ENCODE measurements at places on chromosomes 2 and 18. TPM values are rescaled to one million over a fixed set of nuclear protein-coding genes. Genes with fewer than 3 reads are reported as not detected.
A peak's percentile ranks its signal among the peaks of the same experiment; 100 is the strongest.

GRCh38 chr2:207892716-207893402 lies 123.2 kb upstream of the FZD5 start:
- no peaks in the 10 kb centered on the region for H3K36me3 ChIP-seq
- H3K4me1 ChIP-seq: no peaks in the 10 kb centered on the region
- no peak for DNase-seq
- peak overlapping the region; percentile 44 for H3K27ac ChIP-seq
- no peak overlapping the region for H3K4me3 ChIP-seq

Gene KCNG2
- not detected for total RNA-seq

Gene LRP1B
- 0.31 TPM for total RNA-seq

DNA sequence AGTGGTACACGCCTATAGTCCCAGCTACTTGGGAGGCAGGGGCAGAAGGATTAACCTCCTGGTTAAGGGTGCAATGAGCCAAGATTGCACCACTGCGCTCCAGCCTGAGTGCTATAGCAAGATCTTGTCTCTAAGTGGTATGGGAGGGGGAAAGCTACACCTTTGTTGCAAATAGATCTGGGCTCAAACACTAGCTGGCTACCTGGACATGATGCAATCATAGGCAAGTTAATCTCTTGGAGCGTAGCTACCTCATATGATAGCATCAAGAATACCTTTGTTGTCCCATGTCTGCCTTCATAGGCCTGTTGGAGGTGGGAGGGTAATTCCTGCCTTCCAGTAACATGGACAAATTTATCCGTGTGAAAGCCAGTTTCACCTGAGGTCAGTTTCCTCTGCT lies 15.7 kb downstream of the KLHL29 start:
- no peak overlapping the region for H3K27ac ChIP-seq
- peaks cover 18% of the 10 kb centered on the region for H3K4me1 ChIP-seq
- H3K36me3 ChIP-seq: no peaks in the 10 kb centered on the region
- no peak overlapping the region for H3K4me3 ChIP-seq
- no peak for DNase-seq
- H3K27me3 ChIP-seq: no peaks in the 10 kb centered on the region

Gene SERPINB11
- total RNA-seq: 85.9 TPM

GRCh38 chr2:113850687-113851086 lies 39.2 kb upstream of the ACTR3 start:
- peak overlapping the region; percentile 39 for H3K27ac ChIP-seq
- no peaks in the 10 kb centered on the region for H3K4me1 ChIP-seq
- no peaks in the 10 kb centered on the region for H3K36me3 ChIP-seq
- DNase-seq: no peak

- H3K4me1 ChIP-seq: no peaks in the 10 kb centered on the region
- no peaks in the 10 kb centered on the region for H3K36me3 ChIP-seq
- no peak overlapping the region for H3K4me3 ChIP-seq
Measured at GRCh38 chr2:84373866-84374265, 85.2 kb downstream of the SUCLG1 start.

DNA sequence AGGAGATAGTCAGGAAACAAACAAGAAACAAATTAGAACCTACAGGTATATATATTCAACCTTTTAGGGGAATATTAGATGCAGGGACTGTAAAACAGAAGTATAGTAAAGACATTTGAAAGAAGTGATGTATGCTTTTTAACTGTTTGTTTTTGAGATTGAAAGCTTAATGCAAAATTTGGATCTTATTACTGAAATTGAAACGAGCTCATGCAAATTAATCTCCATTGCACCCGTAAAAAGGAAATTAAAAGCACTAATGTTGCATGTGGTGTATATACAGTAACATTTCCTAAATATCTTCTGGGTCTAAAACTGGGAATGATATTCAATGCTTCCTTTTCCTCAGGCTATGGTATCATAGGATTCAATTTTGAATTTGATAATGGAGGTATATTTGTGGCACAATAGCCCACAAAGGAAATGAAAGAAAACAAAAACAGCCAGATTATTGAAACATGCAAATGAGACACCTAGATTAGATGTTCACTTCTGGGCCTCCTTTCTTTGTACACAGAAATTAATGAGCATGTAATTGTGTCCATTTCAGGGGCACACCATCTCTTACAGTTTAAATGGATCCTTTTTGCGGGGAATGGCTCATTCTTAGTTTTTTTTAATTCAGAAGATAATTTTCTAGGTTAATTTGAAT lies 1.6 kb upstream of the ELOA2 start:
- no peaks in the 10 kb centered on the region for H3K4me1 ChIP-seq
- no peak for DNase-seq
- no peak overlapping the region for H3K27ac ChIP-seq

Gene TIGD1
- 2.3 TPM for total RNA-seq

Data from esophagus squamous epithelium (tissue), 5 donors.